ENCODE measurements at places on chromosomes 5 and 9.

DNA sequence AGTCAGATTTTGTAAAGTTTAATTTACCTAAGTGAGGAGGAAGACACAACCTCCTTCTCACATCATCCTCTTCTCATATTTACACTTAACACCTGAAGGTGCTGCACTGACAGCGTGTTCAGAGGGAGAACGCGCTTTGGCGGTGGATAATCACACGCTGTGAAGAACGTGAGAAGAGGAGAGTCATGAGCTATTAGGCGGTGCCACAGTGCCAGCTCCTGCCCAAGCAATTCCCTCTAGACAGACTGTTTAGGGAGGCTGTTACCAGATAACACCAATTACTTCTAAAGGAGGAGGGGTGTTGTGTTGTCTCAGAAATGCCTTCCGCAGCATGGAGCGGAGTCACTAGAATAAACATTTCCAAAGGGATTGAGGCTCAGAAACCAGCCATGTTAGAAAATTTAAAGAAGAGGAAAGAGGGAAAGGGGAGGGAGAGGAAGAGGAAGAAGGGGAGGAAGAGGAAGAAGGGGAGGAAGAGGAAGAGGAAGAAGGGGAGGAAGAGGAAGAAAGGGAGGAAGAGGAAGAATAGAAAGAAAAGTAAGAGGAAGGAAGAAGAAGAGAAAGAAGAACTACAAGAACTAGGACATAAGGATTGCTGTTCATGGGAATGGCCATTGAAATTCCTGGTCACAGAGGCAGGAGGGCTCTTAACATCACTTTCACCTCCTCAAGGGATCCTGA, 37.3 kb upstream of the WWC1 start:
- no peak for DNase-seq

DNA sequence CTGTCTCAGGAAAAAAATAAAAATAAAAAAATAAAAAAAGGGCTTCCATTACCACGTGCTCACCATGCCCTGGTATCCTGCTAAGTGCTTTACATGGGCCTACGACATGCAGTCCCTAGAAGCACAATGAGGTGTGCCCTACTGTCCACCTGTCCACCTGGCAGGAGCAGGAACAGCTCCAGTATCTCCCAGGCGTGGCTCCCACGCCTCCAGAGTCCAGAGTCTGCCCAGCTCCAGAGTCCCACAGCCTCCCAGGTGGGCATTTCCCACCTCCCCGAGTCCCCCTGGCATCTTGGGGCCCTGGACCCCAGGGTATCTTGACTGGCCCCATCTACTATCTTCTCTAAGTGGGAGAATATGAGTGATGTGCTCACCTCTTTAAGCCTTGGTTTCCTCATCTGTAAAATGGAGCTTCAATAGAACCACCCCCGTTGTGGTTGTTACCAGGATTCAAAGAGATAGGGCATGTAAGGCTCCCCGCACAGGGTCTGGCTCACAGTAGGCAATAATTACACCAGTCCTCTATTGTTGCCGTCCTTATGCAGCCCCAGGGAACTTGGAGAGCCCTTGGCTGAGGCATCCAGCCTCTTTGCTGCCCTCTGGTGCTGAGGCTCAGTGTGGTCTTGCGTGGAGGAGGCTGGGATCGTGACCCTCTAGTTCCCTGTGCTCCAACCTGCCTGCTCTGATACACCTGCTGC, 8.9 kb downstream of the CXCL14 start:
- DNase-seq, result peak; percentile 81

- DNase-seq, result no peak
Observed at GRCh38 chr5:176660530-176660859, 13.2 kb downstream of the TSPAN17 start.

- no peak for DNase-seq
Observed at GRCh38 chr5:135602882-135603721, 24.3 kb upstream of the CXCL14 start.

GRCh38 chr5:160187091-160187490, 42.2 kb upstream of the FABP6 start:
- no peak for DNase-seq

DNA sequence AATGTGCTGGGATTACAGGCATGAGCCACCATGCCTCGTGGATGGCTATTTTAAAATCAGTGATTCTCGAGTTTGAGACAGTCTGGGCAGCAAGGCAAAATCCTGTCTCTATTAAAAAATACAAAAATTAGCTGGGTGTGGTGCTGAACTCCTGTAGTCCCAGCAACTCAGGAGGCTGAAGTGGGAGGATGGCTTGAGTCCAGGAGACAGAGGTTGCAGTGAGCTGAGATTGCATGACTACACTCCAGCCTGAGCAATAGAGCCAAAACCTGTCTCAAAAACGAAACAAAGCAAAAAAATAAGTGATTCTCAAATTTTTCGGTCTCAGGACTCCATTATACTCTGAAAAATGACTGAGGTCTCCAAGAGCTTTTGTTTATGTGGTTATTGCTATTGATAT, 47.9 kb upstream of the HSPA9 start:
- no peak for DNase-seq

- no peak for DNase-seq
Observed at GRCh38 chr5:4969351-4969750, 170.8 kb upstream of the ADAMTS16 start.

DNA sequence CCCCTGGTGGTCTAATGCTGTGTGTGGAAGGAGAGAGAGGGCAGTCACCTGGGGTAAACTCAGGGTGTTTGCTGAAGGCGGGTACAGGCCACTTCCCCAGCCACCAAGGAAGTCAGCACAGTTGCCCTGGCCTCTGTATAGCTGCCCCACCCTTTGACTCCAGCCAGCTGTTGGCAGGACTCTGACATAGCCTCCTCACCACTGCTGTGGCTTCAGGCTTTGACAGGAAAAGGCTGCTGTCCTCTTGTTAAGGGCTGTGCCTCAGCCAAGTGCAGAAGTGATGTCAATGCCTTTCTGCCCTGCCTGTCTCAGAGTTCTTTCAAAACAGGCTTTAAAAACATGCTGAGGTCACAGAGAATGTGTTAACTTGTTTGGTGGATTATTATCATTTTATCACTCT, 487.2 kb upstream of the KLF4 start:
- peak; percentile 32 for DNase-seq

DNA sequence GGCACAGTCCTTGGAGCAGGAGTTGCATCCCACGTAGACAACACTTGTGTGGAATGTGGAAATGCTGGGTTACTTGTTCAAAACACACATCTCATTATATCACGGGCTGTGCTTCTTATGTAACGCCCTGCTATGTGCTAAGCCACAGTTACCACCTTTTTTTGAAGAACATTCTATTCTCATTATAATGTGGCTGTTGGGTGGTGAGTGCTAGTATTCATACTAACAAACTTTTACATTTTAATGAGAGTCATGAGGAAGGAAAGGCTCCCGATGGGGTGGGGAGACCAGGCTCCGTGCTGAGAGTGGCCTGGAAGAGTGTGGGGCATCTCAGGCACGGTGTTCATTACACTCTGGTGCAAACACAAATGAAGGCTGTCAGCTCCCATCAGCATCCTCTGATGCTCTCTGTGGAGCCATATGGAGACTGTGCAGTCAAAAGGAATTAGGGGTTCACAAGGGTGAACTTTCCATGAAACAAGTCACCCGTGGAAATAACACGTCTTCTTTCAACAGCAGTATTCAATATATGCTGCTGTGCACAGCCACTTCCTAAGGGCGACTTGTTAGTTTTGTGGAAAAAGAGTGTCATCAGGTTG, 153.1 kb upstream of the RAPGEF1 start:
- no peak for DNase-seq

GRCh38 chr9:31535651-31536050, 848.8 kb upstream of the ACO1 start:
- no peak for DNase-seq
